Fibroblast of the conjunctiva (primary cell): ENCODE measurements at places on chromosomes 11 and 22.

- DNase-seq = no peak
These were observed 1.6 kb upstream of the MCAM start for GRCh38 chr11:119318240-119319135.

DNA sequence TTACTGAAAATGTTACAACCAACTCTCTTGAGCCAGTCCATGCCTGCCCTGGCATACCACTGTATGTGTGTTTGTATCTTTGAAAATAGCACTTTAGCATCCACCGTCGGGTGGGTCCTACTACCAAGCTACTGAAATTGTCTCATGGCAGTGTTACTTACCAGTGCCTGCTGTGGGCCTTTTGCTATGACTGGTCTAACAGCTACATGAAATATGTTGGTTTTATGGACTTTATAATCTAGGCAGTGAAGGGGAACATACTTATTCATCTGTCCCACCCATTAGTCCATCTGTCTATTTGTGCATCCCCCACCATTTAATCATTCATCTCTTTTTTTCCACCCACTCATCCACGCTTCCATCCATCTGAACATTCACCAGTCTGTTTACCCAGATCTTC lies 106.0 kb downstream of the NAV2 start:
- no peak for DNase-seq

- no peak for DNase-seq
These were observed 25.5 kb upstream of the APOA1 start for GRCh38 chr11:116862951-116863350.

DNA sequence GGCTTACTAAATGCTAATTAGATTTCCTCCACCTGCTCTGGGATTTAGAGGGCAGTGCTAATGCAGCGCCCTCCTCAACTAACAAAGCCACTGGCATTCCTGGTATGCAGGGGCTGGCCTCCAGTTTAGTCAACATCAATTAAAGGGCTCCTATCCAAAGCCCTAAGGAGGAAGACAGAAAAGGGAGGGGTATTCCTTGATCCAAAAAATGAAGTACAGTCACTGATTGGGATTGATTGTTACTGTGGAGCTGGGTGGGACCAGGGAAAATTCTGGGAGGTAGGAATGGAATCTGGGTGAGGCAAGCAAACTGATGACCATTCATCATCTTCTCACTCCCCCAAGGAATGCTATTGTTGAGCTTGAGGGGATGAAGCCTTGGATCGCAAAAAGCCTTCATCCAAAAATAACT lies 52.2 kb downstream of the GAB2 start:
- DNase-seq = no peak

- DNase-seq = no peak
These were observed 759.8 kb upstream of the CNTN5 start for GRCh38 chr11:98260983-98261382.

GRCh38 chr11:1879941-1880720 lies 11.6 kb downstream of the PRR33 start:
- no peak for DNase-seq

DNA sequence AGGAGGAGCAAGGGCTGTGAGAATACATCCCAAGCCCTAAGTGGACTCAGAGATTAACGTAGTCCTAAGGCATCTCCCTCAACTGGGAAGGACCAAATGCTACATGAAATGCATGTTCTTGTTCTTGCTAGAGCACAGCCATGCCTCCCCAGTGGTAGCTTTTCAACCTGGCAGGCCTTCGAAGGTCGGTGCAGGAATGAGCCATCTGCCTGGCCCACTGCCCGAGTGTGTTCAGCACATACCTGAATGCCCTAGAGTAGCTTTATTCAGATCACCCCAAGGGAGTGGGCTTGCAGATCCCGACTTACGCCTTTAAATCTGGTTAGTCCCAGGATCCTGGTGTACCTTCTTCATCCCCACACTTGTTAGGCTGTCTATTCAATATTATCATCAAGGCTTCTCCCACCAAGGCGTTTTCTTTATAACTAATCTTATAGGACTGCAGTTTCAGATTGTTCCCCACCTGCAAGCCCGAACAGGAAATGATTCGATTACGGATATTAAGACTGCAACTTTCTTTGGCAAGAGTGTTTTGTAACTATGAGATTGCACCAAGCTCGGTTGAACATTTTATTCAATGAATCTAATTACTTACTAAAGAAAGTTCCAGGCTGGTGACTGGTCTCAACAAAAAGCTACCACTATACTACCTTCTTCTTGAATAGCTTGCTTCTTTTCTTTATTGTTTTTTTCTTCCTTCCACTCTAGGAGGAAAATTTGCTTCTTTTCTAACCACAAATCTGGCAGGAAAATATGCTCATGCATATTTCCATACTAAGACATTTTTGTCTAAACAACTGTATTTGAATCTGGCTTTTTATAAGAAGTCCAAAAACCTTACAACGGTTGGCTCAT lies 115.6 kb downstream of the SGSM3 start:
- no peak for DNase-seq

DNA sequence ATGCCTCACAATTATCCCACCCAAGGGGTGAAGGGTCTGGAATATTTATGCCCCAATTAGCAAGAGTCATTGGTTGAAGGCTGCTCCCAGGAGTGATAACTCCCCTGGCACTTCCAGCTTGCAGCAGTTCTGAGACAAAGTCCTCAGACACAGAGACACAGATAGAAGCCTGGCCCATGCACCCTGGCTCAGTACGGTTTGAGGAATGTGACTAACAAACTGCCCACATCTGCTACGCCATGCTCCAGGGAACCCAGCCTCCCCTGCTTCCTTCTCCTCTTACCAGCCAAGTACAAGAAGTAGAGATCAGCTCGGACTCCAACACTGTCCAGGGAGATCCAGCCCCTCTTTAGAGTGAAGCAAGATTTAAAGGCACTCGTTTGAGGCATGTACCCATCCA lies 48.5 kb upstream of the BMAL1 start:
- no peak for DNase-seq

- DNase-seq = peak; percentile 20
These were observed 120.8 kb upstream of the ARHGAP20 start for GRCh38 chr11:110833033-110833484.

DNA sequence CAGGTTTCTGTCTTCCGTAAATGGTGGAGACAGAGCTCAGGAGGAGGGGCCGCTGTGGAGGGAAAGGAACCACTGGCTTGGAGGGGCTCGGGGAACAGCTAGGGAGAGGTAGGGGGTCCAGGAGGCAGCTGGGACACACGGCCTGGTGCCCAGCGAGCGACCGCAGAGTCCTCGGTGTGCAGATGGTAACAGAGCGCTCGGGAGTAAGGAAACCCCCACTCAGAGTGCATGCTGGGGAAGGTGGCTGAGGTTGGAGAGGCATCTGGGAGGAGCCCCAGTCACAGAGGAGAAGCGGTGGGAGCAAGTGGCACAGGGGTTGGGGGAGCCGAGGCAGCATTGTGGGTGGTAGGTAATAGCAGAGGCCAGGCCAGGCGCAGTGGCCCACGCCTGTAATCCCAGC lies 10.8 kb upstream of the NCF4 start:
- DNase-seq = no peak

GRCh38 chr22:41828516-41828915 lies 4.4 kb upstream of the SREBF2 start:
- DNase-seq = no peak

DNA sequence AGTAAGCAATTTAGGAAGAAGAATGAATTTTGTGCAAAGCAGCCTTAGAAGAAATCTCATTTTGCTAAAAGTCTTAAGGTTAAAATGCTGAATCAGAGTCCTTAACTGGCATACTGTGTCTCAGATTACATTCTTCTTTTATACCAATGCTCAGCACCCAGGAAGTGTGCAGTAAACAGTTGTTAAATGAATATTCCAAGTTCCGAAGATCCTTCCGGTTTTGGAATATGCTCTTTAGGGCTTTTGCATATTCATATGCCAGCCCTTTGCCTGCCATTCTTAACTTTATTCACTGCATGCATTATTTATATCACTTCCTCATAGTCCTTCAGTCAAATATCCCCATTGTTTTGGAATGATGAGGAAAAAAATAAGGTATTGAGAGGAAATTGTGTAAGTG lies 242.0 kb downstream of the DDX10 start:
- no peak for DNase-seq

GRCh38 chr11:84430661-84431060 lies 1144.5 kb upstream of the CCDC90B start:
- DNase-seq = no peak

- DNase-seq = no peak
These were observed 194.3 kb downstream of the KIF18A start for GRCh38 chr11:27913650-27914049.

DNA sequence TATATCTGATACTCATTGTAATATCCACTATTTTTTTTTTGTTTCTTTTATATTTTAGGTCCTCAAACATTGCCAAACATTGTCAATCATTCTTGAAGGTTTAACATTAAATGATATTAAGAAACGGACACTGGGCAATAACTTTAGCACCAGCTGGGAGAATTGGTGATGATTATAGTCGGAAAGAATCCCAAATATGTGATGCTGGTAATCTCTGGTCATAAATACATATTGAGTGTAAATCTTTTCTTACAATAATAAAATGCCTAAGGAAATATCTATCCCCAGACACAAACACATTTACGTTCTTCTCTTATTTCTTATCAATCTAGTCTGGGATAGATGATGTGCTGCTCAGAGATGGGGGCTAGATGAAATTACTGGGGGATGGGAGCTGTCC lies 25.2 kb downstream of the OR51E2 start:
- no peak for DNase-seq

DNA sequence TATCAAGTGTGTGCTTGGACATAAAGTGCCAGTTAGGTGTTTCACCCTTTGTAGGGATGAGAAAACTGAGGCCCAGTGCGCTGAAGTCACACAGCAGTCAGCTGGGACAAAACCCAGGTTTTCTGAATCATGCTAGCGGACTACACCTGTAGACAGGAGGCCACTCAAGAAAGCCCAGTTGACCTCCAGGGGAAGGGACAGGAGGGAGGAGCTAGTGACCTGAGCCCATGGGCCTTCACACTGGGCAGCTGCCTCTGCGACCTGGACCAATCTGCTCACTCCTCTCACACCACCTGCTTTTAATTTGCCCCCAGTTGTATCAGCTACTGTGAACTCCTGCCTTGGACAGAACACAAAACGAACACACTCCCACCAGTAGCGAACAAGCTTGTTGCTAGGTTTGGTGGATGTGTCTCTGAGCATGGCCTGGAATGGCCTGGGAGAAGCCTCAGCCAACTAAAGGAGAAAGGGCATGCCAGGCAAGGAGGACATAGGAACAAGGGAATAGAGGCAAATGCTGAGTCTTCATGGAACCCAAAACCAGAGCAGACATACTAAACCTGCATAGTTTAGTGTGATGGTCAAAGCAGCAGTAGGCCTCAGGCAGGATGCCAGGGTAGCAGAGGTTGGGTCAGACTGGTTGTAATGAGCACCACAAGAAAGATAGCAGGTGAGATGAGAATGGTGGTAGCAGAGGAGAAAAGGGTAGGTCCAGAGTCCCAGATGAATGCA lies 7.2 kb downstream of the LMO1 start:
- DNase-seq = no peak

- DNase-seq = no peak
These were observed 325.8 kb downstream of the C11orf87 start for GRCh38 chr11:109747839-109748238.
